ENCODE measurements at places on chromosomes 1 and 21.
A peak's percentile ranks its signal among the peaks of the same experiment; 100 is the strongest.

GRCh38 chr1:14017531-14017961, 317.6 kb downstream of the PRDM2 start:
- DNase-seq, result no peak

DNA sequence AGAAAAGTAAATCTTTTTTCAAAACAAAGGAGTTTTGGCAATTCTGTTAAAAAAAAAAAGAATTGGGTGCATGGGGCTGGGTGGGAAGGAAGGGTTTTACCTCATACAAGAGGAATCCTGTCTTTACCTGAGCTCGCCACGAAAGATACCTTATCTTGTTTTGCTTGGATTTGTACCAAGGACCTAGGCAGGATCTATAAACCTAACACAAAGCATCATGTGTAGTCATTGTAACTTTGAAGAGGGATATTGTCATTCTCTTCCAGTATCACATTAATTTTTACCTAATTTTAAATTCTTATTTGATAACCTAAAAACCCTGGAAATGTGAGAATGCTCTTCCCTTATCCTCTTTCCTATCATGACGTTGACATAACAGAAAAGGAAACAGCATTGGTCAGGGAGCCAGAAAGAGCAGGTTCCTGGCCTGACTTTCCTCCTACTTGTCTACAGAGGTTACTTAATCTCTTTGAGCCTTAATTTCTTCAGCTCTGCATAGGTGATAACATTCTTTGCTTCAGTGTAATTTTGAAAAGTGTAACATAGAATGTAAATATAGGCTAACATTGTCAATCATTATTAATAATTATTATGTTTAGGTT, 4.0 kb upstream of the LAMC1 start:
- DNase-seq, result no peak

GRCh38 chr1:55046871-55047270, 7.5 kb downstream of the PCSK9 start:
- DNase-seq, result no peak

DNA sequence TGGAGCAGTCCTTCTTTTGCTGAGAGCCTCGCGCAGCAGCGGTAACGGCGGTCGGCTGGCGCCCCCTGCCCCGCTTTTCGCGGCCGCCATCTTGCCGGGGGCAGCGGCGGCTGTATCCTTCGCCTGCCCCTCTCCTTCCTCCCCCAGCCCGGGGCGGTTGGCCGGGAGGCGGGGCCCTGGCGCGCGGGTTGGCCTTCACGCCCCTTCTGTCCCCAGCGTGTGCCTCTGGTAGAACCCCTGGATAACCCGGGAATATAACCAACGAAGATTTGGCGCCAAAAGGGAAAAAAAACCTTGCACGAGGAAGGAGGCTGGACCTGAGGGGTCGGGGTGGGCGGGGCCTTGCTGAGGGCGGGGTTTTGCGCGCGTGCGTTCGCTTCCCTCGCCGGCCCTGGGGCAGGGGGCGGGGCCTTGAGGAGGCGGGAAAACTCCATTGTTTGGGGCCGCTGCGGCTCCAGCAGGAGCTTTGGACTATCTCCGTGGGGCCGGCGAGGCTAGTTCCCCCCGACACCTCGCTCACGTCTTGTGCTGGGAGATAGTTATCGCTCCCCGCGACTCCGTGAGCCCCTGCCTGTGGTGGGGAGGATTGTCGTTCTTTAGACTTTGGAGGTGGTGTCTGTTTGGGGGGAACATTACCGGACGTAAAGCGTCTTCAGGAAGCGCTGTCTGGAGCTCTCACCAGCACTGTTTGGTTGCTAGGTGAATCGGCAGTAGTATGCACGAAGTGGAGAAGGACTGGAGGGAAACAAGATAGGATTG, 689 bp downstream of the NASP start:
- DNase-seq, result peak; percentile 76

- DNase-seq, result no peak
Measured at GRCh38 chr1:121472017-121472416, 287.2 kb downstream of the SRGAP2C start.

DNA sequence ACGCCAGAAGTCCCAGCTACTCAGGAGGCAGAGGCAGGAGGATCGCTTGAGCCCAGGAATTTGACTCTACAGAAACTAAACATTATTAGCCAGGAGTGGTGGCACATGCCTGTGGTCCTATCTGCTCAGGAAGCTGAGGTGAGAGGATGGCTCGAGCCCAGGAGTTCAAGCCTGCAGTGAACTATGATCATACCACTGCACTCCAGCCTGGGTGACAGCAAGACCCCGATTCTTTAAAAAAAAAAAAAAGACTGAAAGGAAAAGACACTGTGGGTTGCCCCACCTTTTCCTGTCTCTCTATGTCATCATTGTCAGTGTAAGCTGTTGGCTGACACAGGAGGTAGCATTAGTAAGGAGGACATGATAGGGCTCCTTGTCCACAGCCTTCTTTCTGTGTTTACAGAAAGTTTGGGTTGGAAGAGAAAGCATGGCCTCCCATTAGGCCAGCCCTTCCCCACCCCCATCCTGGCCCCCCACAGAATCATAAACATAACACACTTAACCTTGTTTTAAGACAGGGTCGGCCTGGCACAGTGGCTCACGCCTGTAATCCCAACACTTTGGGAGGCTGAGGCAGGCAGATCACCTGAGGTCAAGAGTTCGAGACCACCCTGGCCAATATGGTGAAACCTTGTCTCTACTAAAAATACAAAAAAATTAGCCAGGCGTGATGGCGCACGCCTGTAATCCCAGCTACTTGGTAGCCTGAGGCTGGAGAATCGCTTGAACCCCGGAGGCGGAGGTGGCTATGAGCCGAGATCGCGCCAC, 20.6 kb upstream of the RCAN3 start:
- no peak for DNase-seq

- peak; percentile 79 for DNase-seq
Measured at GRCh38 chr1:12196641-12197482, 30.1 kb downstream of the TNFRSF1B start.

DNA sequence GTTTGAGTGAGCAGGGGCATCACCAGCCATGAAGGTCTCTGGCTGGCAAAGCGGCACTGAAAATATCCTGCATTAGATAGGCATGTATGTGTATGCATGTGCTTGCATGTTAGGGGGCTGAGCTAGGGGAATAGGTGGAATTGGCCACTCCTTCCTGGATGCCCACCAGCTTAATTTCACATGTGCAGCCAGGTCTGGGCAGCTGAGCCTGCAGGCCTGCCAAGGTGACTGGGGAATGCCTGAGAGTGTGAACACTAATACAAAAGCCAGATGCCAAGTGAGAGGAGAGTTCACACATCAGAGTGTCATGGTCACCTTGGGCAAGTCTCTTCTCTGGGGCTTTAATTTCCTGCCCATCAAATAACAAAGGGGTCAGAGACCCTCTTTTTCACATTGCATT, 155.9 kb downstream of the HIVEP3 start:
- no peak for DNase-seq

- DNase-seq, result no peak
Measured at GRCh38 chr1:160101717-160102522, 3.5 kb upstream of the IGSF8 start.

- DNase-seq, result no peak
Measured at GRCh38 chr21:26833460-26833939, 11.7 kb downstream of the ADAMTS1 start.

GRCh38 chr1:218377143-218377660, 32.1 kb downstream of the TGFB2 start:
- DNase-seq, result no peak
